ENCODE measurements at places on chromosomes 5 and 9.

GRCh38 chr5:14144586-14145434 is 1.7 kb downstream of the TRIO start:
- no peak for DNase-seq

DNA sequence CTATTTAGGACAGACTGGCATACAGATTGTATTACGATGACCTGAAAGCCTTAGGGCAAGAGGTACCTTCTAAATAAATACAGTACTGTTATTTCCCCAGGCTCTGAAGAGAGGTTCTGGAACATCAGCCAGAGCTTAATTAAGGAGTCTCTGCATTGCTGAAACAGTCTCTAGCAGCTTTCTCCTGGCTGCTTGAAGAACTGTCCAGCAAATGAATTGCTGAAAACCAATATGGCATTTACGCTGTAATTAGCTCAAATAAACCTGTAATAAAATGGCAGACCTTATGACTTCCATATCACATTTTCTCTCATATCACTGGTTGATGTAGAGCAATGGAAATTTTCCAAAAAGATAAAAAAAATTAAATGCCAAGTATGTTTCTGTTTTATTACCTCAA is 636.3 kb downstream of the GABRG2 start:
- no peak for DNase-seq

GRCh38 chr9:94824913-94825610 is 98.6 kb downstream of the AOPEP start:
- no peak for DNase-seq

GRCh38 chr9:99249619-99250018 is 27.5 kb downstream of the SEC61B start:
- DNase-seq = no peak

DNA sequence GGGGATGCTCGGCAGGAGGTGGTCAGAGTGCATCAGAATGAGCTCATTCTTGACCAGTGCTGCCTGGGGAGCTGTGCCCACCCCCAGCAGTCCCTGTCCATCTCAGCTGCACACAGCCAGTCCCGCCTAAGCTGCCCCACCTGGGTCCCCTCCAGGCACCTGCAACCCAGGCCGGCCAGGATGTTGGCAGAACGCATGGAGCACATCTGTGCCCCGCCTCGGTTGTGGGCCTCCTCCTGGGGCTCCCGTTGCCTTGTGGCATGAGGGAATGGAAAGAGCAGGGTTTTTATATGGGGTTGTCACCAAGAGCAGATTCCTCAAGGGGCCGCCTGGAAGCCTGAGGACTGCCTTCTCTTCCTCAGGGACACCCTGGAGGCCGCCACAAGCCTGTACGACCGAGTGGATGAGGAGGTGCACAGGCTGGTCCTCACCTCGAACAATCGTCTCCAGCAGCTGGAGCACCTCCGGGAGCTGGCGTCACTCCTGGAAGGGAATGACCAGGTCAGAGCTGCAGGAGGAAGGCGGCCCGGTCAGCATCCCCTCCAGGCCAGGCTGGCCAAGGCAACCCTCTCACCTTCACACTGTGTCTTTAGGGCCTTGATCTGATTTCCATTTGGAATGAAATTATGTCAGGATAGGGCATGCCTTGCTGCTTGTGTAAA is 34.8 kb upstream of the LRRC14B start:
- no peak for DNase-seq

DNA sequence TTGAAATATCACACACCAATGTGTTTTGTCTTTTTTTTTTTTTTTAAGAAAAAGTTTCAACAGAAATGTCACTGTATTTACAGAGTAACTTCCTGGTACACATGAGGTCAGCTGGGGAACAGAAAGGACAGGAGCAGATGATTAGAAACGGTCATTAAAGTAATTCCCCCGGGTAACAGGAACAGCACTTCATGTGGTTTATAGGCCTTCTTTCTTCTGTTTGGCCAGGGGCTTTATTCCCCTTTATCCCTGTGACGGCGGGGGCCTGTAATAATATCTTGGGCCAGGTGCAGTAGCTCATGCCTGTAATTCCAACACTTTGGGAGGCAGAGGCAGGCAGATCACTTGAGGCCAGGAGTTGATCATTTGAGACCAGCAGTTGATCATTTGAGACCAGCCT is 30.5 kb upstream of the MSH3 start:
- DNase-seq = no peak

- peak; percentile 91 for DNase-seq
Measured at GRCh38 chr5:180868960-180869359, 7.9 kb upstream of the ZFP62 start.

- no peak for DNase-seq
Measured at GRCh38 chr5:128074953-128075352, 8.6 kb upstream of the SLC12A2 start.

GRCh38 chr9:109351032-109351431 is 30.2 kb upstream of the EPB41L4B start:
- no peak for DNase-seq

GRCh38 chr5:147305147-147305546 is 70.3 kb downstream of the STK32A start:
- no peak for DNase-seq

DNA sequence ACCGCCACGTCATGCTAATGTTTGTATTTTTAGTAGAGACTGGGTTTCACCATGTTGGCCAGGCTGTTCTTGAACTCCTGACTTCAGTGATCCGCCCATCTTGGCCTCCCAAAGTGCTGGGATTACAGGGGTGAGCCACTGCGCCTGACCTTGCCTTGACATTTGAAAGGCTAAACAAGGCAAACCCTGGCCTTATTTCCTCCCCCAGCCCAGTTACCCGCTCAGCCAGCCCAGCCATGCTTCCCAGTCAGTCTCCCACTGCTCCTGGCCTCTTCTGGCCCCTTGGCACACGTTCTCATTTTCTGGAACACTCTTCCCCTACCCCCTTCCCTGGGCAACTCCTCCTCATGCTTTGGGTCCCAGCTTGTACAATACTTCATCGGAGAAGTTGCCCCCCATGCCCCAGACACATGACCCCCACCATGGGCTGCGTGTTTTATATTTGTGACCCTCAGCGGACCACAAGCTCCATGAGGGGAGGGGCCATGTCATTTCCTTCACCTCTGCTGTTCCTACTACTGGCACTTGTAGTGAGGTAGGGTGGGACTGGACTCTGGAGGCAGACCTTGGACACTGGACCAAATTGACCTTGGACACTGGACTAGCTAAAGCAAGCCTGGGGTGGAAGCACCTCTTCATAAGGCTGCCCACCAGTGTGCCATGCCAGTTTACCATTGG is 94.4 kb upstream of the IER5L start:
- no peak for DNase-seq

DNA sequence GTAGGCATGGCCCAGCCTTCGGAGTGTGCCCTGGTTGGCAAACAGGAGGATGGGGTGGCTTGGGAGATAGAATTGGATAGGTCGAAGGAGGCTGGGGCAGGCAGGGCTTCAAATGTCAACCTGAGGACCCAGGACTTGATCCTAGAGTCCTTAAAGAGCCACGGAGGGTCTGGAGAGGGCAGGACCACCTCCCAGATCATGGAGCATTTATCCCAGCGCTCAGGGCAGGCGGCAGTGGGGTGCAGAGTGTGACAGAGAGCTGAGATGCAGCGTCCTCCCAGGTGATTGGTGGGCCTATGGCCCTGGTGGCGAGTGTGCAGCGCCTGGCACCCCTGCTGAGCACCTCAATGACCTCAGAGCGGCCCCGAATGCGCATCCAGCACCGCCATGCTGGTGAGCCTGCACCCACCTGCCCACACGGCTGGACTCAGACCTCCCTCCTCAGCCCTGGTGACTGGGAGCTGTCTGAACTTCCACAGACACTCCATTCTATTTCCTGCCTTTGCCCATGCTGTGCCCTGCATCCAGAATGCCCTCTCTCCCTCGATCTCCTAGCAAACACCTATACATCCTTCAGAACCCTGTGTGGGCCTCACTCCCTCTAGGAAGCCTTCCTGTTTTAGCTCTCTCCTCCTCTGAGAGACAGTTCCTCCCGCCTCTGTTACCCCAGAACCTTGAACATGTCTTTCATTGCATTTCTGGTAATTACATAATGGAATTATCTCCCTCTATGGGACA is 6.3 kb downstream of the ADGRD2 start:
- no peak for DNase-seq

DNA sequence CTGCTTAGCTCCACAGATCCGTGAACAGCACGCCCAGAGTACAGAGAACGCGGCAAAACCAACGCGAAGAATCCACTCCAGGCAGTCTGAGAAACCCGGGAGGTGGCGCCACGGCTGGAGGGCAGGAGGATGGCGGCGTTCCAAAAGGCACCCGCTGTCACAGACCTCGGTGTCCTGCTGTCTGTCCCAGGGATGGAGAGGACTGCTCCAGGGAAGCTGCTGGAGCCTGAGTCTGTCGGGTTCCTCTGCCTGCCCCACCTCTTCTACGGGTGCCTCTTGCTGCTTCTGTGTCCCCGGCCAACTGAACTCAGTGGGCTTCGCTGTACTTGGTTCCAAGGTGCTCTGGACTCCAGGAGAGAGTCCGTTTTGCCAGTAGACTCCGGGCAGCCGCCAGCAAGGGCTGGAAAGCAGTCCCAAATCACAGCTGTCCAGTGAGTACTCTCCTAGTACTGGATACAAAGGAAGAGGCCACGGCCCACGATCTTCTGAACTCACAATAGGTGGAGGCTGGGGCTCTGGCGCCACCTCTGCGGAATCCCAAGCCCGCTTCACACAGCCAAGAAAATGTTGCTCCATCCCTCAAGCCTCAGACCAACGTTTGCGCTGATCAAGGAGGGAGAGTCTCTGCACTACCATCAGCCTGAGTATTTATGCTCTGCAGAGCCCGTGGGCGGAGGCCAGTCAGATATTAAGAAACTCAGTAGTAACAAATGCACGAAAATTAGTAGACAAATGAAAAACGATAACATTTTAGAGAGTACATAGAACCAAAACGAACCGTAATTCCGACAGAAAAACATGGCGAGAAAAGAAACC is 440 bp downstream of the ANXA2R start:
- DNase-seq = no peak

DNA sequence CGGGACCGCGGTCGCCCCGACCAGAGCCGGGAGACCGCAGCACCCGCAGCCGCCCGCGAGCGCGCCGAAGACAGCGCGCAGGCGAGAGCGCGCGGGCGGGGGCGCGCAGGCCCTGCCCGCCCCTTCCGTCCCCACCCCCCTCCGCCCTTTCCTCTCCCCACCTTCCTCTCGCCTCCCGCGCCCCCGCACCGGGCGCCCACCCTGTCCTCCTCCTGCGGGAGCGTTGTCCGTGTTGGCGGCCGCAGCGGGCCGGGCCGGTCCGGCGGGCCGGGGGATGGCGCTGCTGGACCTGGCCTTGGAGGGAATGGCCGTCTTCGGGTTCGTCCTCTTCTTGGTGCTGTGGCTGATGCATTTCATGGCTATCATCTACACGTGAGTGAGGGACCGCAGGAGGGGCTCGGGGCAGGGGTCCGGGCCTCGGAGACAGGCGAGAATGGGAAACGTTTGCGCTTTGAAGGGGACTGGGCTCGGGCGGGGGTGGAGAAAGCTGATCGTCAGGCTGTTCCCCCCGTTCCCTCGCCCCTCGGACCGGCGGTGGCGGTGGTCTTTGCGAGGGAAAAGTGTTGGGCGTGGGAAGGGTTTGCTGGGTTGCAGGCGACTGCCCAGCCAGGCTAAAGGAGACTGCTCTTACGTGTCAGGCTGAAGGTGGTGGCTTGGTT is 457 bp downstream of the UGCG start:
- DNase-seq = peak; percentile 41

- no peak for DNase-seq
Measured at GRCh38 chr5:118407958-118408357, 580.4 kb downstream of the DTWD2 start.

- no peak for DNase-seq
Measured at GRCh38 chr9:121700165-121700831, 48.9 kb downstream of the DAB2IP start.

DNA sequence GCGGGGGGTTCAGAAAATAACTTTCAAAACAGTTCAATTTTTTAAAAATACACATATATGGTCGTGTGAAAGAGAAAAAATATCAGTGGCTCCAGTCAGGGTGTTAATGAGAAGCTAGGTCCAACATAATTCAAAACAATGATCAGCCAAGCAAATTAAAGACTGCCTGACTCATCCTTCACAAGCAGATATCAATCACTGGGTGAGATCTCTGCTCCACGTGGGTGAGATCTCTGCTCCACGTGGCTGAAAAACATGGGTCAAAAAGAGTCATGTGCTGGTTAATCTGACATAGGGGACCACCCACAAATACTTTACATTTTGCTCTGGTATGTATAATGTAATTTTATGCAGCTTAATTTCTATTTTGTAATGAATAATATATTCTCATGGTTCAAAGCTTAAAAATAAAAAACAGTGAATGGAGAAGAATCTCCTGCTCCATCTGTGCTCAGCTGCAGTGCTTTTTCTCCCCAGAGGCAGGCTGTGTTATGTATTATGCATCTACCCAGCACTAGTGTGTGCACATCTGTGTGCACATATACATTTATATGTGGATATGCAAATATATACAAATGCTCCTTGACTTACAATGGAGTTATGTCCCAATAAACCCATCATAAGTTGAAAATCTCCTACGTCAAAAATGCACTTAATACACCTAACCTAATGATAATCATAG is 93.1 kb upstream of the S1PR3 start:
- DNase-seq = no peak

GRCh38 chr5:171081319-171081718 is 219.5 kb downstream of the RANBP17 start:
- DNase-seq = no peak

DNA sequence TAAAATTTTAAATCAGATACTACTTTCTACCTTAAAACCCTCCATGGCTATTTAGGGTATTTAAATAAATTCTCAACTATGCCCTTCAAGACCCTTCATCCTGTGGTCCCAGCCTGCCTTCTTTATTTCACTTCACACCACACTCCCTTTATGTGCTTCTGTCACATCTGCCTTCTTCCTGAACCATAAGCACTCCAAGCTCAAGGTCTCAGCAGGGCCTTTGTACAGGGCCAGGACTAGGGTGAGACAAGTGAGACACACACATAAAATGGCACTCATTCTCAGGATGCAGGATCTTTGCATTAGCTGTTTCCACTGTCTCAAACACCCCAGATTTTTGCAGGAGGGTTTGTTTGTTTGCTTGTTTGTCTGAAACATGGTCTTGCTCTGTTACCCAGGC is 7.6 kb downstream of the ITK start:
- no peak for DNase-seq

GRCh38 chr5:22754155-22754554 is 99.0 kb downstream of the CDH12 start:
- DNase-seq = no peak

- no peak for DNase-seq
Measured at GRCh38 chr5:139634028-139634325, 14.2 kb upstream of the CXXC5 start.

DNA sequence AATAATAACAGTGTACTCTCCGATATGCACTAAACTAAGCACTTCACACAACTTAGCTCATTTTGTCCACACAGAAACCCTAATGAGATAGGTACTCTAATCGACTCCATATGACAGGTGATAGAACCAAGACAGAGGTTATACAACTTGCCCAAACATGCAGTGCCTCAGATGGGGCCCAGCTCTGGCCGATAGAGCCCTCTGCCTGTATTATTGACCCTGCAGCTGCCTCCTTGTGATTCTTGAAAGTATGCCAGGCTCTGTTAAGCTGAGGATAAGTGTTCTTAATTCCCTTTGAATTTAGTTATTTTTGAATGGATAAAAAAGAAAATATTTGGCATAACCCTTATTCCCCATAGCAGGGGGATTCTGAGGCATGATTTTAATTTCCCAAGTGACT is 78.5 kb downstream of the HMHB1 start:
- DNase-seq = no peak

- DNase-seq = no peak
Measured at GRCh38 chr9:101578378-101578777, 16.4 kb downstream of the PPP3R2 start.

Data from omental fat pad (tissue), 4 donors.